ENCODE measurements at places on chromosomes 13 and 19. TPM values are rescaled to one million over a fixed set of nuclear protein-coding genes. Genes with fewer than 3 reads are reported as not detected.

- DNase-seq: no peak
These were observed 21.5 kb downstream of the CRTC1 start for GRCh38 chr19:18704971-18705370.

Gene RPL36
- total RNA-seq: 947 TPM

GRCh38 chr13:107534548-107534947 lies 680.8 kb downstream of the LIG4 start:
- no peak for DNase-seq

DNA sequence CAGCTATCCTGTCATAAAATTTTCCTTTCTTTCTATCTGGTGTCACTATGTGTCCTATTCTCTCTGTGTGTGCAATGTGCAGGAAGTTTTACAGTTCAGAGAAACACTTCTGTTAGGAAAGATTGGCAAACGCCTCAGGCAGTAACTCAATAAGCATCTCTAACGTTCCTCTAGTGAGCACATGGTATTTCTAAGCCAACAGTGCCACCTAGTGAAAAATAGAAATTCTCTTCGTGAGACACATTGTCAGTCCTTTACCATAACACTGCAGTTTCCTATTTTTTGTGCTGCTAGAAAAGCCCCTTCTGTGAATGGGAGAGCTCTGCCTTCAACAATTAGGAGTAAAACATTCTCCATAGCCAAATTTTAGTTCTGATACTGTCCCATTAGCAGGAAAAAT lies 50.7 kb downstream of the ZNF723 start:
- peak; percentile 39 for DNase-seq

GRCh38 chr13:73440296-73440895 lies 381.6 kb downstream of the KLF5 start:
- DNase-seq: no peak

Gene CLDND2
- 1.2 TPM for total RNA-seq

DNA sequence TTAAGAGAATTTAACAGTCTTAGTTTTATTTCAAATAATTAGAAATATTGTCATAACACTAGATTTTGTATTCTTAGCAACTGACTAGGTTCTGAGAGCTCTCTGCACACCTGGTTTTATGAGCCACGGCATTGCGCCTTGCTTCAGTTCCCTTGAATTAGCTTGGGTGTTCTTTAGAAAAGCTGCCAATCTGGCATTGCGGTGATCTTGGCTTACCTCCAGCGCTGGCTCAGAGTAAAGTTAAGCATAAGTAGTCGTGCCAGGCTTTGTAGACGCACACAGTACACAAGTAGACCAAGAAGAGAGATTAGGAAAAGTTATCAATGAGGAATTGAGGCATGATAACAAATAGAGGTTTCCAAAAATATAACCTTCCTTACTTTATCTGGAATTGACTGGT lies 45.7 kb downstream of the TPP2 start:
- DNase-seq: no peak

Gene KLHL1
- not detected for total RNA-seq

DNA sequence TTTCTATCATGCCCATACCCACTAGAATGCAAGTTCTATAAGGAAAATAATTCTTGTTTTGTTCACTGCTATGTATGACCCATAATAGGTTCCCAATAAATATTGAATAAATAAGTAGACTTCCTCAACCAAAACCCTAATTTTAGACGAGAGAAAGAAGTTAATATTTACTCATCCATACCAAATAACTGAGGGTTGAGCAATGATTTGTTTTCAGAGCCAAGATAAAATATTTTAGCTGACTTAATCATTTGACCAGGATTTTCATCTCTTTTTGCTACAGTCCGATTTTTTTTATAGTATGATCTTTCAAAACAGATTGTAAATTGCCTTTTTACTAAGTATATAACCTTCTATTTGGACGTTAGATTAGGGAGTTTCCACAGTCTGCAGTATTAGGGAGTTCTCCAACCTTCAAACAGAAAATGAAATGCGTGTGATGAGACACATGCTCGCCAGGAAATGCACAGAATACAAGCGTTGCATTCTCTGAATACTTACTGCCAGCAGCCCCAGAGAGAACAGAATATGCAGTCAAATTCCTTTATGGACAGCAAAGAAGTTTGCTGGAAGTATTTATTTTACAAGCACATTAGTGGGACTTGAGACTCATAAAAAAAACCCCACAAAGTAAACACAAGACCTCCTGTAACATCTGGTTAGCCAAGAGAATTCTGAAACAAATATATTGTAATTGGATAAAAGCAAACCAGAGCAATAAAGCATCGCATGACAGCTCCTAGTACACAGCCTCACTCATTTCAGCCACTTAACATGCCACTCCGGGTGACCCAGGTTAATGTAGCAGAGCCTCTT lies 230.0 kb downstream of the MYO16 start:
- peak; percentile 0 for DNase-seq

DNA sequence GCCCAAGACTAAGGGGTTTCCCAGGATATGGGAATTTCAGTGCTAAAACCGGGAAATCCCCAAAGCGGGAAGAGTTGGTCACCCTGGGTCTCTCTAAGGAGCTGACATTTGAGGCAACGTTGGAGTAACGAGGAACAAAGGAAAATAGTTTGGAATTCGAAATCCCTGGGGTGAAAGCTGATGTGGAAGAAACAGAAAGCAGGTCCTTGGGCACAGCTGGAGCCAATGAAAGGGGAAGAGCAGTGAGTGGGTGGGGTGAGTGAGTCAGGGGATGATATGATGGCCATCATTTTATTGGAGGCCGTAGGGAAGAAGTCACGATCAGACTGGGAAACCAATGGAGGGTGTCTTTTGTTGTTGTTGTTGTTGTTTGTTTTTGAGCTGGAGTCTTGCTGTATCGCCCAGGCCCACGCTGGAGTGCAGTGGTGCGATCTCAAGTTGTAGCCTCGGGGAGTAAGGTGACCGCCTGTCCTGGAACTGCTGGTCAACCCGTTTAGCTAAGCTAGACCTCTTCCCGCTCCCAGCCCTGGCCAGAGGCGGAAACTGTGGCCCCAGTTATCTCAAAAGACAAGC lies 3.4 kb upstream of the RFX2 start:
- peak; percentile 62 for DNase-seq

GRCh38 chr13:48251611-48252081 lies 18.6 kb downstream of the ITM2B start:
- no peak for DNase-seq

DNA sequence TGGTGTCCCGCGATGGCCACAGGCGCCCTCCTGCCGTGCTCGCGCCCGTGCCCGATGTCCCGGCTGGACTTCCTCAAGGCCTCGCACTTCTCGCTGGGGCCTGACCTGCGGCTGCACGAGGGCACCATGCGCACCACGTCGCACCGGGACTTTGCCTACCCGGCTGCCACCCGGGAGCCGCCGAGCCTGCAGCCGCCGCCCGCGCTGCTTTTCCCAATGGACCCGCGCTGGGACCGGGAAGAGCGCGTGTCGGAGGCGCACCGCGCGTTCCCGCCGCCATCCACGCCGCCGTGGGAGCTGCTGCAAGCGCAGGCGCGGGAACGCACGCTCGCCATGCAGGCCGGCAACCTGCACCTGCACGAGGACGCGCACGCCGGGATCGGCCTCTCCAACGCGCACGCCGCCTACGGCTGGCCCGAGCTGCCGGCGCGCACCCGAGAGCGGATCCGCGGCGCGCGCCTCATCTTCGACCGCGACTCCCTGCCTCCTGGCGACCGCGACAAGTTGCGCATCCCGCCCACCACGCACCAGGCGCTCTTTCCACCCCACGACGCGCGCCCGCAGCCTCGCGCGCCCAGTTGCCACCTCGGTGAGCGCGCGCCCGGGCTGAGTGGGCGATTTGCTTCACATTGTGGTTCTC lies 12.1 kb upstream of the PEX11G start:
- DNase-seq: peak; percentile 46

DNA sequence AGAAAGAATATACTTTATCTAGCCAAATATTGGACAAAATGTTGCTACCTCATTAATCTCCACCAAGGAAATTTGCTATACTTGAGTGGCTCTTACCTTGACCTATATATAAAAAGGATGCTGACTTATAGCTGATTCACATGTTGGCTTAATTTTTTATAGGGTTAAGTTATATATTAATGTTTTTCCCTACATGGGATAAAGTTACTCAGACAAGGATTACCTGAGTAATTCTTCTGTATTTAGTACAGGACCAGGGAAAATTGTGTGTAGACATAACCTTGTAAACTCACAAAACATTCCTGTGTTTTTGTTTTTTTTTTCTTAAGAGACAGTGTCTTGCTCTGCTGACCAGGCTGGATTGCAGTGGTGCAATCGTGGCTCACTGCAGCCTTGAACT lies 30.6 kb upstream of the SOHLH2 start:
- DNase-seq: no peak

- no peak for DNase-seq
These were observed 25.7 kb downstream of the CCNE1 start for GRCh38 chr19:29837448-29837981.

DNA sequence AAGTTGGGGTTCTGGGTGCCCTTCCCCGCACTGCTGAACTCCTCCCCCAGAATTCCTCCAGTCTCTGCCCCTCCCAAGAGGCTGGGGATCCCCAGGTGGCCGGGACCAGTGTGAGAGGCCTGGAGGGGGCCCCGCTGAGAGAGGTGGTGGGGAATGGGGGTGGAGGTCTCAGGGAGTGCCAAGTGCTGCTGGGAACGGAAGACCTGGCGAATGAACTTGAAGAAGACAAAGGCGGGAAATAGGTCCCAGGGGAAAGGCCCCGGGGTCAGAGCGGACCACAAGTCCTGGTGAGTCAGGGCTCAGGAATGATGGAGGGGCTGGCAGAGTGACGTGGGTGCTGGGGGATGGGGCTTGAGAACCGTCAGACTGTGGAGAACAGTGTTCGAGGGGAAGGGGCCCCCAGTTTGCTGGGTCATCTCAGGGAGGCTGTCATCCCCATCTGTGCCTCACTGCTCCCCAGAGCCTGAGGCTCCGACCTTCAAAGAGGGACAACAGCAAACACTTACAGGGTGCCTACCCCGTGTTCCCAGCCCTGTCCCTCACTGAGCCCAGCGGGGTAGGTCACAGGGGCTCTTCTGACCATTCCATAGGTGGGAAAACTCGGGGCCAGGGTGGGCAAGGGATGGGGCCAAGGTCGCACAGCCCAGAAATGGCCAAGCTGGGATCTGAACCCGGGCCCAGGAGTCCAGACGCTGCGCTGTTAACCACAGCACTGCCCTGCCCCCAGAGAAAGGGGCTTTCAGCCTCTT lies 16.0 kb upstream of the SEMA6B start:
- DNase-seq: peak; percentile 93

Gene ZIC5
- total RNA-seq: not detected

- DNase-seq: no peak
These were observed 63.4 kb downstream of the INSR start for GRCh38 chr19:7230826-7231225.

Gene NDUFB7
- total RNA-seq: 482 TPM

Gene ZNF763
- 1.1 TPM for total RNA-seq

Gene CLEC4M
- not detected for total RNA-seq

DNA sequence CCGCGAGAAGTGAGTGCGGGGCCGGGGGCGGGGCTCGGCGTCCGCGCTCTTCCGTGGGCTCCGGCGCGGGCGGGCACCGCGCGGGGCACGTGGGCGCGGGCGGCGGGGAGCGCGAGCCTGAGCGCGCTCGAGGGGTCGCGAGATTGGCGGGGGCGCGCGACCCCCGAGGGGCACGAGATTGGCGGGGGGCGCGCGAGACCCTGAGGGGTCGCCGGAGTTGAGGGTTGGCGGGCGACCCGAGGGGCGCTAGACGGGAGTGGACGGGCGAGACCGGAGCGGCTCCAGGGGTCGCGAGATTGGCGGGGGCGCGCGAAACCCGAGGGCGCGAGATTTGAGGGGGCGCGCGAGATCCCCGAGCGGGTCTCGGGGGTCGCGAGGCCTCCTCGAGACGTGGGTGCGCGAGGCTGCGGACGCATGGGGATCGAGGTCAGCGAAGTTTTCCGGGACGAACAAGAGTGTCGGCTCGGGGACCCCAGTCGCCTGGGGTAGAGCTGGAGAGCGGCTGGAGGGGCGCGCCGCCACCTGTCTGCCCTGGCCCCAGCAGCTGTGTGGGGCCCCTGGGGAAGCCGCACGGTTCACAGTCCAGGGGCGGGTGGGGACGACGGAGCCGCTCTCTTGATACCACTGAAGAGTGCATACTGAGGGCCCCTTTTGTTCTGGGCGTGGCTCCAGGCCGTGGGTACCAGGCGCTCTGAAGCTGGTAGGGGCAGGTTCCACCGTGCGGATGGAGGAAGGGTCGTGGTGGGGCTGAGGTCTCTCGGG lies 682 bp downstream of the SSBP4 start:
- DNase-seq: no peak

DNA sequence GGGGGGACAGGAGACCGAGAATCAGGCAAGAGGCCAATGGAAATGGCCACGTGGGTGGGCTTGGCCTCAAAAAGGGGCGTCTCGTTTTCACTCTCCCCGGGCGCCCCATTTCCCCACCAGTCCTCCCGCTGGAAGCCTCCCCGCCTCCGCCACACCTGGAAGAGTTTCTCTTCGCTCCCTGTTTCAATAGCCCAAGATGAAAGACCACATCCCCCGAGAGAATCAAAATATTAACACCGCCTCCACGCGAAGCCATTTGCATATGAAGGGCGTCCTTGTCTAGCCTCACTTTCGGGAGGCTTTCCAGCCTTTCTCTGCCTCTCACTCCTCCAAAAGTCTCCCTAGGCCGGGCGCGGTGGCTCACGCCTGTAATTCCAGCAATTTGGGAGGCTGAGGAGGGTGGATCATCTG lies 691 bp upstream of the OLFM2 start:
- no peak for DNase-seq

Gene PHLDB3
- 12.8 TPM for total RNA-seq

Gene PABPC3
- 0.12 TPM for total RNA-seq

DNA sequence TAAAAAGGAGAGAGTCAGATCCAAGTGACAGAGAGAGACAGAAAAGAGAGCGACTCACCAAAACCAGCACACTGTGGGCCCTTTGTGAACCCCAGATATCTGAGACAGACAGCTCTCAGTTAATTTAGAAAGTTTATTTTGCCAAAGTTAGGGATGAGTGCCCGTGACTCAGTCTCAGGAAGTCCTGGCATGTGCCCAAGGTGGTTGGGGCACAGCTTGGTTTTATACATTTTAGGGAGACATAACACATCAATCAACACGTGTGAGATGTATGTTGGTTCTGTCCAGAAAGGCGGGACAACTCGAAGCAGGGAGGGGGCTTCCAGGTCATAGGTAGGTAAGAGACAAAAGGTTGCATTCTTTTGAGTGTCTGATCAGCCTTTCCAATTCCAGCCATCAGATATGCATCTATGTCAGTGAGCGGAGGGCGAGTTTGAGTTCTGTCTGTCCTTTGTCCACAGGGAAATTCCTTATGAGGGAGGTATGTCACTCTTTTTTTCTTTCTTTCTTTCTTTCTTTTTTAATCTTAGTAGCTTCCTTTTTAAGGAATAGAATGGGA lies 37.2 kb upstream of the ATP11A start:
- peak; percentile 28 for DNase-seq

GRCh38 chr19:17997969-17998826 lies 9.8 kb upstream of the ARRDC2 start:
- DNase-seq: peak; percentile 43

GRCh38 chr19:40717880-40718773 lies 1.2 kb downstream of the ITPKC start:
- DNase-seq: no peak

DNA sequence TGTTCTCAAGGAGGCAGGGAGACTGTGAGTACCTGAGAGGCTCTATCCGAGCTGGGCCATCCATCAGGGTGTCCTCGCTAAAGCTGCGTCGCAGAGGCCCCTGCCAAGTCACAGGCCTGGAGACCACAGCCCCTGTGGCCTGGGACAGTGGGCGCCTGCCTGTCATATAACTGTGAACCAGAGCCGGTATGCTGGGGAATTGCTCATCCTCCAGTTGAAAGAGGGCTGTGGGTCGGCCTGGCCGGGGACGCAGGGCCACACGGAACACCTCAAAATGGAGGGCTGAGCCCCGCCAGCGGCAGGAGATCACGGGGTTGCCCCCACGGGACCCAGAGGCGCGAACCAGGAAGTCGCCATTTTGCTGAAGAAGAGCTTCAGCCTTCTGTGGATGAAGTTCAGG lies 6.6 kb downstream of the SH2D3A start:
- no peak for DNase-seq

All from RPMI7951 (cell line).